Stimulated activated effector memory CD8-positive, alpha-beta T cell treated with anti-CD3 and anti-CD28 coated beads, Interleukin-12 subunit alpha, Interleukin-12 subunit beta, amount 100 ng/mL, for 72 hours (primary cell): ENCODE measurements at places on chromosomes 16 and 17.

- DNase-seq, result no peak
Observed at GRCh38 chr16:67965668-67966548, 2.5 kb downstream of the SLC12A4 start.

GRCh38 chr17:40548491-40548981, 16.7 kb downstream of the CCR7 start:
- peak; percentile 1 for DNase-seq

- no peak for DNase-seq
Observed at GRCh38 chr16:10895053-10895946, 18.3 kb downstream of the CIITA start.

- no peak for DNase-seq
Observed at GRCh38 chr17:1577182-1577581, 14.6 kb upstream of the PITPNA start.

- DNase-seq, result no peak
Observed at GRCh38 chr17:5952518-5952917, 117.7 kb upstream of the WSCD1 start.

DNA sequence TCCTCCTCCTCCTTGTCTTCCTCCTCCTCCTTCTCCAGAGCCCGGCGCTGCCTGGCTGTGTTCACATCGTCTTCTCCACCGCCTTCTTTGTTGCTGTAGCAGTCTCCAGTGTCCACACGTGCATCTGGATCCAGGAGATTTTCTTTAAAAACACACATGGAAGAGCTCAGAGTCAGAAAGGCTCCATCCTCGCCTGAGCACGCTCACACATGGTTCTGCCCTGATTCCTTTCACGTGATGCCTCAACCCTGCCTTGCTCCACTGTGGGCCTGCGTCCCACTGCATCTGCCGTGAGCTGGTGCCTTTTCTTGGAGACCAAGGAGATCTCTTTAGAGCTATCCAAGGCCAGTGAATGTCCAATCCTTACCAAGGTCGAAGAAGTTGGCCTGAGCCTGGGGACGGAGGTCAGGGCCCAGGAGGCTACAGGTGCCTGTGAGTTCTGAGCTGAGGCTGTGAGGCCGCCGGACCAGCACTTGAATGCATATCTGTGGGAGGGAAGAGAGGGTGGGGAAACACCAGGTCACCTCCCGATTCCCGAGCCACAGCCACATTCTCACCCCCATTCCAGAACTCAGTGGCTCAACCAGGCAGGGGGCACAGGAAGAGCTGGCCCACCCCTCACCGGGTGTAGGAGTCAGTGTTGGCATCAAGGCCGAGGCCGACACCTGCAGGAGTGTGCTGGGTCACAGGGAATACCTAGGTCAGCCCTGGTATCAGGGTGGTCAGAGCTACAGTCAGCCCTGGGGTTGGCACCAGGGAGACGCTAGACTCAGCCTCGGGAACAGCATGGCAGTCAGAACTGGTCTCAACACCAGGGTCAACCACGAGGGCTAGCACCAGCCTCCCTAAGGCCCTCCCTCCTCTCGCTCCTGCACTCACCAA, 37.6 kb downstream of the HASPIN start:
- DNase-seq, result no peak

GRCh38 chr16:74321356-74321755, 24.7 kb downstream of the PSMD7 start:
- DNase-seq, result no peak

DNA sequence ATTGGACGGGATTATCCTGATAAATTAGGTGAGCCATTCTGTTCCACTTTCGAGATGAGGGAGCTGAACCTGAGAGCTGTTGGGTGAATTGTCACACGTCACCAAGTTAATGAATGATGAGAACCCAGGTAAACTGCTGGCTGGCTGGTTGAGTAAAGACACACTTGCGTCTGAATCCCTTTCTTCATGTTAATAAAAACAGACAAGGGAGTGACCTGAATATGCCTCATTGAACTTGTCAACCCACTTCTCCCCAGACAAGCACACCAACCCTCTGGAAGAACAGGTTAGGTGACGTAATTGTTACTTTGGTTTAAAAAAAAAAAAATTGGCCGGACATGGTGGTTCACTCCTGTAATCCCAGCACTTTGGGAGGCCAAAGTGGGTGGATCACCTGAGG, 400.9 kb upstream of the CDH5 start:
- no peak for DNase-seq

- DNase-seq, result no peak
Observed at GRCh38 chr17:78127888-78128550, 536 bp downstream of the TMC6 start.

DNA sequence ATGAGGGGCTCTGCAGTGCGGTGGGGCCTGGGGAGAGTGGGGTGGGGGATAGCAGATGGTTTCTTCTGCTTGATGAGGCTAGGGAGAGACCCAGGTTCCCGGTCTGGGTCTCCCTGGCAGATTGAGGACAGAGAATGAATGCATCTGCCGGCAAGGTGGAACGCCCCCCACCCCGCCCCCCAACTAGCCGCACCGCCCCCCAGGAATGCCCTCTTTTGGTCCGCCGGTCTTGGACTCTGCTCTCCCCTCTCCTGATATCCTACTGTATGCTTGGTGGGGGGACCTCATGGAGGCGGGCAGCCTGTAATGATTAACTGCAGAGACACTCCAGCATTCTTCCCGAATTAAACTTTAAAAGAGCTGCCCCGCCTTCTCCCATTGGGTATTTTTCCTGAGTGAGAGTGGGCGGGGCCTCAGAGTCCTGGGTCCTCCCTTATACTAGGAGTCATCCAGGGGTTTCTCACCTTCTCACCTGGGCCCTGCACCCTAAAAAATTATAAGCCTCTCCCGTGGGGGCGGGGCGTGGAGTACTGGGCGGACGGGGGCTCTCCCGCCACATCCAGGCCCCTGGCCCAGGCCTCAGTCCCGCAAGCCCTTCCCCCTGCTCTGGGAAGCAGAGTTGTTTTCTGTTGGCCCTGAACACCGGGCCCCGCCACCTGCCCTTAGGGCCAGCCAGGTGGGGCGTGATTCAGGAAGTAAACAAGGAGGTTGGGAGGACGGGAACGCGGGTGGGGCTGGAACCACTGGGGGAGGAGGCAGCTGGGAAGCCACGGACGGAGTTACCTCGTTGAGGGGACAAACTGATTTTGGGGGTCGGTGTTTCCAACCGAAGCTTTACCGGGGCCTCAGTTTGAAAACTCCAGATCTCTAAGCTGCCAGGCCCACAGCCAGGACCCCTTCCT, 1.5 kb downstream of the GRB7 start:
- no peak for DNase-seq

- no peak for DNase-seq
Observed at GRCh38 chr16:66534376-66534799, 15.5 kb downstream of the TK2 start.

GRCh38 chr16:7644176-7644575, 311.5 kb downstream of the RBFOX1 start:
- DNase-seq, result no peak

DNA sequence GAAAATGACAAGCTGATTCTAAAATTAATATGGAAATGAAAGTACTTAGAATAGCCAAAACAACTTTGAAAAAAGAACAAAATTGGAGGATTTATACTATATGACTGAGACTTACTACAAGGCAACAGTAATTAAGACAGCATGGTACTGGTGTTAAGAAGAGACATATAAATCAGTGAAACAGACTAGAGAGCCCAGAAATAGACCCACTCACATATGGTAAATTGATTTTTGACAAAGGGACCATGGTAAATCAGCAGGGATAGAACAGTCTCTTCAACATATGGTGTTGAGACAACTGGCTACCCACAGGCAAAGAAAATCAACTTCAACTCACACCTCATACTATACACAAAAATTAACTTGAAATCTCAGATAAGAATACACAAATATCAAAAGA, 12.9 kb downstream of the CMC2 start:
- no peak for DNase-seq

- DNase-seq, result no peak
Observed at GRCh38 chr17:79005063-79005861, 4.3 kb downstream of the CANT1 start.

DNA sequence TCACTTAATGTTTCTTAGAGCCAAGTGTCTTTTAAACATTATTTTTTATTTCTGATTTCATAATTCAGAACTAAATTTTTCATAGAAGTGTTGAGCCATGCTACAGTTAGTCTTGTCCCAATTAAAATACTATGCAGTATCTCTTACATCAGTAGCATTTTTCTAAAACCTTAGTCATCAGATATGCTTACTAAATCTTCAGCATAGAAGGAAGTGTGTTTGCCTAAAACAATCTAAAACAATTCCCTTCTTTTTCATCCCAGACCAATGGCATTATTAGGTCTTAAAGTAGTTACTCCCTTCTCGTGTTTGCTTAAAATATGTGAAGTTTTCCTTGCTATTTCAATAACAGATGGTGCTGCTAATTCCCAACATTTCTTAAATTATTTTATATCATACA, 13.6 kb upstream of the BCAS3 start:
- no peak for DNase-seq

DNA sequence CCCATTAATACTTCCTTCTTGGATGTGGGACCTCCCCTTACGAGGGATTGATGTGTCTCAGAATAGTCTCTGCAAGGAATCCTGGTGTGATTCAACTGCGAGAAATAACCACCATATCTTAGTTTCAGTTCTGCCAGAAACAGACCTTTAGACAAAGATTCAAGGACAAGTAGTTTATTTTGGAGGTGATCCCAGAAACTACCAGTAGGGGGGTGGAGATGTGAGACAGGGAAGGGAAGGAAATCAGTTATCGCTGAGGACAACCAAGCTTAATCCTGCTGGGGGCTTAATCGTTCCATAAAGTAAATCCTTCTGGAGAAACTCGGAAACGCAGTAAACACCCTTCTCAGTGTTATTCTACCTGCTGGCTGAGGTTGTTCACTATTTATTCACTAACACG, 5.0 kb upstream of the SDR42E1 start:
- DNase-seq, result no peak

- DNase-seq, result peak; percentile 90
Observed at GRCh38 chr16:89489040-89489897, 1.1 kb downstream of the ANKRD11 start.

DNA sequence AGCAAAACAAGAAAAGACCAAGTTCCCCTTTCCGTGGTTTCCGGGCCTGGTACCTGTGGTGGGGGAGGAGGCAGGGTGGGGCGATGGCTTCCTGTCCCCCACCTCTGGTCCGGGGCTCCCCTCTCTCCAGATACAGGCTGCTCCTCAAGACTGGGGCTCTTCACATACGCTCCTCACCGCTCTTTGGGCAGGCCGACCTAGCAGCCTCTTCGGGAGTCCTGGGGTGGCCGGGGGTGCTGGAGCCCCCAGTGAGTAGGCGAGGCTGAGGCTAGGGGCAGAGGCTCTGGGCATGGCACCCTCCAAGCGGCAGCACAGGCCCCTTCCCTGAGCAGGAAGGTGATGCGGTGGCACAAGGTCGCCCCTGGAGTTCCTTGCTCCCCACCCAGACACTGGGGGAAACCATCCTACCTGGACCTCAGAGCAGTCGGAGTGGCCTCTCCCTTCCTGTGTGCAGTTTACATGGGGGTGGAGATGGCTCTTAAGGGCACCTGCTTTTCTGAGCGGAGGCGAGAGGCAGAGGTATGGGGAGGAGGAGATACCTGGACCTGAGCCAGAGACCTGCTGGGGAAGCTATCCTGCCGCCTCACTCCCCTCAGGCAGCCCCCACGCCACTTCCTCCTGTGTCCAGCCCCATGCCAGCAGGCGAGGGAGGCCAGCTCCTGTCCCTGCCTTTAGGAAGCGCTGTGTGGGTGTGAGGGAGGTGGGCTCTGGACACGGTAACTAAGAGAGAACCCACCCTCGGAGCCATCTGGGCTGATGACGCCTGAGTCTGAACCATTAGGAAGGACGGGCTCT, 891 bp downstream of the CORO1A start:
- peak; percentile 87 for DNase-seq

DNA sequence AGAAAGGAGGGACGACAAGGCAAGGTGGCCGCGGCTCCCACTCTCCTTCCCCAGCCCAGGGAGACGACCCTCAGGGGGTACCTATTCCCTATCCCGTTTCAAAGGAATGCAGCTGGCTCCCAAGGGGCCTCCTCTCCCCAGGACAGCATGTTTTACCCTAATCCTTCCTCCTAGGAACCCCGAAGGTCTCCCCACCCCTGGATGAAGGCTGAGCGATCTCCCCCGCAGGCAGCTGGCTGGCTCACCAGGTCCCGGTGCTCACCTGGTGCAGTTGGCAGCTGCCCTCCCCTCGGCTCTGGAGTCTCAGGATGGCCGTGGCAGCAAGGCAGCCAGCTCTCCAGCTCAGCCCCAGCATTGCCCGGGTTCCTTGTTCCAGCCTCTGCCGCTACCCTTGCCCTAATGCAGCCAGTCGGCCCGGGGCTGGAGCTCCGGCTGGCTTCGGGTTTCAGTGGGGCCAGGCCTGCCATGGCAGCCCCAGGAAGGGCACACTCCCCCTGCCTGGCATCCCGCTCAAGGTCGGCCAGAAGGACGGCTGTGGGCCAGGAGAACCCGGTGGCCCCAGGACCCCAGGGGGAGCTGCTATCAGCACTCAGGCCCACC, 4.6 kb downstream of the CLUH start:
- no peak for DNase-seq

GRCh38 chr16:87854907-87855683, 14.2 kb downstream of the SLC7A5 start:
- no peak for DNase-seq

GRCh38 chr17:47732399-47733046, 513 bp upstream of the TBX21 start:
- DNase-seq, result no peak

- no peak for DNase-seq
Observed at GRCh38 chr17:80755650-80756405, 211.2 kb downstream of the RPTOR start.

- no peak for DNase-seq
Observed at GRCh38 chr17:3378321-3378720, 7.8 kb downstream of the OR3A2 start.

- no peak for DNase-seq
Observed at GRCh38 chr17:6340708-6341107, 94.2 kb downstream of the AIPL1 start.

DNA sequence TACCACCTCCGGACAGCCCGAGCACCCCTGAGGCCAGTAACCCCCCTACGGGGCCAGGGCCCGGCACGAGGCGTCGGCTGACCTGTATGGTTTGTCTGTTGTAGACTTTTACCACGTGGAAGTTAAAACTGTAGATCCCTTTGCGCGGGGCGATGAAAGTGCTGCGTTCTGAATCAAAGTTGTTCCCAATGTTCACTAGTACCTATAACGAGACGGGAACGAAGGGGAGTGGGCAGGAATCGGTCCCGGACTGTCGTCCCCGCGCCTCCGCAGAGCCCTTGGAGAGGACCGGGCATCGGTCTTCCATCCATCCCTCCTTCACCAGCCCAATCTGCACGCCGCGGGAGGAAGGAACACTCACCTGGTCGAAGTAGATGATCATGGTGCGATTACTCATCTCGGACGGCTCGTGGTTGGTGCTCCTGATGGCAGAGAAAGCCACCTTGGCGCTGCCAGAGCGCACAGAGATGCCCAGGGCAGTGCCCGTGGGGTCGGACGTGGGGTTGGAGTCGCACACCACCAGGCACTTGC, 732 bp downstream of the CBLN1 start:
- no peak for DNase-seq

DNA sequence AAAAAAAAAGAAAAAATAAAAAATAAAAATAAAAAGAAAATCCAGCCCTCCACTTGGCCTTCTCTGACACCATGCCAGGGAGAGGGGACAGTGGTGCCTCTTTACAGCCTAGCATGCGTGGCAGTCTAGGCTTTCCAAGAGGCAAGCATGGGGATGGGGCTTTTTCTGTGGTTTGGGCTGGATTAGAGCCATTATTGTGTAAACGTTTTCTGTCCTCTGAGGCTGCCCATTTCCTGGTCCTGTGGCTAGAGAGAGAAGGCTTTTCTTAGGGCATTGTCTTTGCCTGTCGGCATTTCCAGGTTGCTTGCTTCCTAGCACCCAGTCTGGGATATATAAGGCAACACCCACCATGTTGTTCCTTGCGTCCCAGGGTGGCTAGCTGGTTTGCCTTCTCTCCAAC, 2.7 kb upstream of the DHRS7B start:
- DNase-seq, result no peak
